GM19239 (cell line): ENCODE measurements at places on chromosomes 3 and 15.

DNA sequence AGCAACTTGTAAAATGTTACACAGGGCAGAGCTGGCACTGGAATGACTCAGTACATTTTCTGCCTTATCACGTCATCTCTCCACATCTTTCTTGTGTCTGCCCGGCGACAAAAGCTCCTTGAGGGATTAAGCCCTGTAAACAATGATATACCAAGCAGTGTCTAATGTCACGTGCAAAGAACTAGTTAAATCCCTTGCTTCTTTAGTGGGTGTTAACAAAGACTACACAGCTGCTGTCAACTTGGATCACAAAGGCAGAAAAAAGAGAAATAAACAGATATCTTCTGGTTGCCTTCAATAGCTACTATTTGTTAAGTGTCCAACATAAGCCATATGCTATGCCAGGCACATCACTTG, 48.1 kb upstream of the FRMD4B start:
- no peak for DNase-seq

DNA sequence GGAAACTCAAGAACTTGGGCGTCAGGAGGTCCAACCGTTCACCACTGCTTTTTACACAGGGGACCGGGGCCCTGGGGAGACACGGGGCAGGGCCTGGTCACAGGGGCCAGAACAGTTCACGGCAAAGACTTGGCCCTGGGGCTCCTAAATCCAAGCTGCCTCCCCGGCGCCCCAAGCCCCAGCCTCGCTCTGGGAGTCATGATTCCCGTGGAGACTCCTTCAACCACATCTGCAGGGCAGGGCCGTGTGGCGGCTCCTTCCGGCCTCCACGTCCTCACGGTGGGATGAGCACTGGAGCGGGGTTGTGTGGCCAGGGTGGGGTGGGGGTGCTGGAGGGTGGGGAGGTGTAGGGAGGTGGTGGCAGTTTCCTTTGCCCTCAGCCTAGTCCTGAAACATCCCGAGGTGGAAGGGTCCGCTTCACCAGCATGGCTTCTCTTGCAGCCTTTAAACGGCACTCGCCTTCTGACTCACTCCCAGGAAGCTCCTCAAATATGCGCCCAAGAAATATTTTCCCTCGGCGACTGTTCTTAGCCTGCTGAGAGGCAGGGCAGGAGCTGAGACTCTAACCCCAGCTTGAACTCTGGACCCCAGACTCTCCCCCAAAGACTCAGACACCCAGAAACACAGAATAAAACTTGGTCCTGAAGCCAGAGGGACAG, 1.8 kb downstream of the MUC4 start:
- no peak for DNase-seq

- DNase-seq = no peak
Measured at GRCh38 chr3:45790596-45790995, 5.7 kb downstream of the SLC6A20 start.

DNA sequence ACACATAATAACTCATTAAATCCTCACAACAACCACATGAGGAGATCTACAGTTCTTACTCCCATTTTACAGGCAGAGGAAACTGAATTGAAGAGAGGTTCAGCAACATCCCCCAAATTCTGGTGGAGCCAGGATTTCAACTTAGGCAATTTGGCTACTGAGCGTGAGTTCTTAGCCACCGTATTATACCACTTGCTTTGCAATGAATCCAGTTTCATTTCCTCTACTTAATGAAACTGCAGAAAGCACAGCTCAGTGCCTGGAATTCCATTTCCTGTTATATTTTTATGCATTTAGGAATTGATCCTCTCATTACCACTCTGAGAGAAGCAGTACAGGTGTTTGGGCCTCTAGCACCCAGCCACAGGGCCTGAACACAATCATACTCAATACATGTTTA, 4.3 kb downstream of the ZNF860 start:
- DNase-seq = no peak

GRCh38 chr3:45362758-45363157, 25.6 kb upstream of the LARS2 start:
- no peak for DNase-seq
